ENCODE measurements at places on chromosomes 4 and X. TPM values are rescaled to one million over a fixed set of nuclear protein-coding genes. Genes with fewer than 3 reads are reported as not detected.

The KLHL4 gene
- 5.8 TPM for total RNA-seq

The UGT8 gene
- total RNA-seq = 5.1 TPM

The CCDC158 gene
- total RNA-seq = not detected

The SLC9B1 gene
- total RNA-seq = 0.12 TPM

The SOD3 gene
- total RNA-seq = not detected

The CYTL1 gene
- total RNA-seq = not detected

The MSN gene
- total RNA-seq = 251 TPM

The EDNRA gene
- total RNA-seq = 0.35 TPM

The CHIC2 gene
- total RNA-seq = 22.2 TPM

The NEXMIF gene
- total RNA-seq = 0.35 TPM

The CT45A3 gene
- not detected for total RNA-seq

The AFM gene
- total RNA-seq = not detected

The CENPVL1 gene
- total RNA-seq = not detected

The MTNR1A gene
- total RNA-seq = not detected

The FAM53A gene
- 1.3 TPM for total RNA-seq
